NCI-H524 (cell line): ENCODE measurements at places on chromosomes 16 and 17.

- no peak for DNase-seq
These were observed 10.7 kb downstream of the RFFL start for GRCh38 chr17:35052780-35053179.

DNA sequence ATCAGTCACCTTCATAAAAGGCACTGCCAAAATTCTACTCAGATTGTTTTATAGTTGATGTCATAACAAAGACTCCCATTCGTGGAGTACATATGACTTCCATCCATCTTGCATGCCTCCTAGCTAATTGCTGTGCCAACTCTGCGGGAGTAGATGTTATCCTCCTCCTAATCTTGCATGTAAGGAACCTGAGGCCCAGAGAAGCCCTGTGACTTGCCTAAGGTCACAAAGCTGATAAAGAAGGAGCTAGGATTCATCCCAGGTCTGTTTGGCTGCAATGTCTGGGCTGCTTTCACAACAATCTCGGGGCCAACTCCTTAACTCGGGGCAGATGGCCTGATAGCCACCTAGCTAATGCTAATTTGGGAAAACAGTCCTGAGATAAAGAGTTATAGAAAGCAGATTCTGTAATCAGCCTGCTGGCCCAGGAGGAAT, 87.3 kb downstream of the YPEL2 start:
- no peak for DNase-seq

GRCh38 chr17:42754782-42755181, 6.2 kb upstream of the RAMP2 start:
- no peak for DNase-seq

GRCh38 chr16:27452569-27453493, 50.9 kb downstream of the IL21R start:
- peak; percentile 36 for DNase-seq

GRCh38 chr16:87924811-87925670, 11.3 kb downstream of the CA5A start:
- DNase-seq = peak; percentile 98

DNA sequence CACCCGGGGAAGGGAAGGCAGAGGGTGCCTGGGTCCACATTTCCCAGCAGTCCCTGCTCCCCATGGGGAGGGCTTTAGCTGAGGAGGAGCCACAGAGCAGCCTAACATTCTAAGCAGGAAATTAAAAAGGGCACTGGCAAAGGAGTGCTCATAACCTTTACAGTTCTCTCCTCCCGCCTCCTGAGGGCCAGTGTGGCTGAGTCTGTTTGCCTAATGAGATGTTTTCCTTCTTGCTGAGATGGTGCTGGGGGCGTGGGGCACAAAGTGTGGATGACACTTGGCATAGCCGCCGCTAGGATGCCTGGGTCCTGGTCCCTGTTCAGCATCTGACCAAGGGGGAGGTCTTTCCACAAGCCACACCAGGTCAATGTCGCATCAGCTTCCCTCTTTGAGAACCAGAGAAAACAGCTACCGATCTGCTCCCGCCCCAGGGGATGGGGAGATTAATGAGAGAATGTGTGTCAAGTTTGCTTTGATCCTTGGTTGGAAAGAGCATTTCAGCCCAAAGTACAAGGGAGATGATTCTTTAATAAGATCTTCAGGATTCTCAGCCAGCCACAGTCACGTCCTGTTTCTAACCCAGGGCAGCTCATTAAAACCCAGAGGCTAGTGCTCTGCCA, 5.8 kb downstream of the KIF18B start:
- DNase-seq = no peak

- peak; percentile 58 for DNase-seq
These were observed 25.6 kb upstream of the TAC4 start for GRCh38 chr17:49873466-49873865.

DNA sequence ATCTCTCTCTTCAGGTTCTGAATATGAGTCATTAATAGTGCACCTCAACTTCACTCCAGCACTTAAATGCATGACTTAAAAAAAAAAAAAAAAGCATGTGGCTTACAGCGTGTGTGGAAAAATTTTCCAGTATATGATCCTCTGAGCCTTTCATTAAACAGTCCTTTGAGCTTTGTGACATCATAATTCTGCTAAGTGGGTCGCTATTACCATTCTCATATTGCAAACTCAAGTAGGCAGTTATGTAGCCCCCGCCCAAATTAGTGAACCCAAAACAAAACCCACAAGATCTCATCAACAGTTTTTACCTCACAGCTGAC, 672 bp downstream of the CMTR2 start:
- no peak for DNase-seq

GRCh38 chr16:54324716-54325115, 38.1 kb upstream of the IRX3 start:
- DNase-seq = no peak
